Fibroblast of skin of left biceps (primary cell): ENCODE measurements at places on chromosomes 1 and 21.

GRCh38 chr1:29379443-29380073 is 143.2 kb downstream of the PTPRU start:
- no peak for DNase-seq

GRCh38 chr1:28180306-28181305 is 4.1 kb upstream of the PTAFR start:
- DNase-seq, result no peak

DNA sequence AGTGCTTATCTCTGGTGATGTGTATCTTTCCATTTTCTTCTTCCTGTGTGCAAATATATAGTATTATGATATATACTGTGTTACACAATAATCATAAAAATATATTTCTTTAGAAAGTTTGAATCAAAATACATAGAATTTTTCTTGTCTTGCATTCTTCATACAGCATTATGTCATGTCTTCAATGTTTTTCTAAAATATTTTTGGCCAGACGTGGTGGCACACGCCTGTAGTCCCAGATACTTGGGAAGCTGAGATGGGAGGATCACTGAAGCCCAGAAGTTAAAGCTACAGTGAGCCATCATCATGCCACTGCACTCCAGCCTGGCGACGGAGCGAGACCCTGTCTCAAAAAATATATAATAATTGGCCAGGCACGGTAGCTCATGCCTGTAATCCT is 41.6 kb downstream of the IL6R start:
- DNase-seq, result no peak

- no peak for DNase-seq
Measured at GRCh38 chr1:172843444-172843843, 184.5 kb downstream of the FASLG start.

- no peak for DNase-seq
Measured at GRCh38 chr21:41610042-41610839, 102.3 kb upstream of the TMPRSS2 start.

- DNase-seq, result no peak
Measured at GRCh38 chr21:44547656-44548331, 3.5 kb downstream of the KRTAP10-2 start.
